ENCODE measurements at places on chromosomes 2 and 18.

DNA sequence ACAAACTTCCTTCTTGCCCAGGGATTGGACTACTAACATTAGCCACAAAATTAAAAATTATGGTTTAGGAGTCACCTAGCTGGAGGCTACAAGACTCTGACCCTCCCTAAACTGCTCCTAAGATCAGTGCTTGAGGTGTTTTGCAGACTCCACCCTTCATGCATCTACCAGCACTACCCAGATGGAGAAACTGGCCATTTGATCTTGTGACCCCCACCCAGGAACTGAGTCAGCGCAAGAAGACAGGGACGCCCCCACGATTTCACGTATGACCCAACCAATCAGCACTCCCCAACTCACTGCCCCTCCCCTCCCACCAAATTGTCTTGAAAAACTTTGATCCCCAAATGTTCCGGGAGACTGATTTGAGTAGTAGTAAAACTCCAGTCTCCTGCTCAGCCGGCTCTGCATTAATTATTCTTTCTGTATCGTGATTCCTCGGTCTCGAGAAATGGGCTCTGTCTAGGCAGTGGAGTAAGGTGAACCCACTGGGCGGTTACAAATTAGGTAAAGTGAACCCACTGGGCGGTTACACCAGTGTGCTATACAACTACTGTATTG lies 40.1 kb upstream of the CCDC88A start:
- DNase-seq = no peak

DNA sequence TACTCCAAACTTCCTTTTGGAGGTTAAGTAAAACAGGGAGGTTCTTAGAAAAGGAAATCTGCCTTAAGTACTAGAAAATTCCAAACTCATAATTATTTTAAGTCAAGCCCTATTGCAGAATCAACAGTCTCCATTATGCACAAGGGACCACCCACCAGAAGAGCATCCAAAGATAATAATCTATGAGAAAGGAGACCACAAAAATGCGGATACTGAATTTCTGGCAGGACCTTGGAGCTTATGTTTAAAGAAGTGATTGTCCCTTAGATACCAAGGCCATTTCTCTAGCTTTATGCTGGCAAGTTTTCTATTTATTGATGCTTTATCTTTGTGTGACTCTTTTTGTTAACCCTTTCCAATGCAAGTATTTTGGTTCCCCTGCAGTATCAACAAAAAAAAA lies 404.0 kb upstream of the MMADHC start:
- DNase-seq = no peak

GRCh38 chr2:46837704-46838103 lies 77.9 kb downstream of the MCFD2 start:
- no peak for DNase-seq

- no peak for DNase-seq
These were observed 17.7 kb upstream of the ATP6V1B1 start for GRCh38 chr2:70918016-70918415.

- no peak for DNase-seq
These were observed 492.5 kb downstream of the NR4A2 start for GRCh38 chr2:155839991-155840390.

GRCh38 chr18:13558124-13558523 lies 168.2 kb downstream of the FAM210A start:
- peak; percentile 63 for DNase-seq

- DNase-seq = no peak
These were observed 199.7 kb downstream of the TNS1 start for GRCh38 chr2:217802876-217803652.

- no peak for DNase-seq
These were observed 103.4 kb downstream of the ABI2 start for GRCh38 chr2:203431391-203432185.

GRCh38 chr2:178859730-178860129 lies 52.5 kb upstream of the TTN start:
- no peak for DNase-seq

GRCh38 chr18:9867071-9867594 lies 18.6 kb upstream of the TXNDC2 start:
- DNase-seq = no peak

DNA sequence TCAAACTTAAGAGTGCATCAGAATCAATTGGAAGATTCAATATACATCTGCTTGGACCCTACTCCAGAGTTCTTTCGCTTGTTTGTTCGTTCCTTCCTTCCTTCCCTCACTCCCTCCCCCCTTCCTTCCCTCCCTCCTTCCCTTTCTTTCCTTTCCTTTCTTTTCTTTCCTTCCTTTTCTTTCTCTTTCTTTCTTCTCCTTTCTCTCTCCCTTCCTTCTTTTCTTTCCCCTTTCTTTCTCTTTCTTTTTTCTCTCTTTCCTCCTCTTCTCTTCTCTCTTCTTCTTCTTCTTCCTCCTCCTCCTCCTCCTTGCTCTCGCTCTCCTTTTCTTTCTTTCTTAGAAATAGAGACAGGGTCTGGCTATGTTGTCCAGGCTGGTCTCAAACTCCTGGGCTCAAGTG lies 45.9 kb downstream of the MTHFD2 start:
- no peak for DNase-seq

DNA sequence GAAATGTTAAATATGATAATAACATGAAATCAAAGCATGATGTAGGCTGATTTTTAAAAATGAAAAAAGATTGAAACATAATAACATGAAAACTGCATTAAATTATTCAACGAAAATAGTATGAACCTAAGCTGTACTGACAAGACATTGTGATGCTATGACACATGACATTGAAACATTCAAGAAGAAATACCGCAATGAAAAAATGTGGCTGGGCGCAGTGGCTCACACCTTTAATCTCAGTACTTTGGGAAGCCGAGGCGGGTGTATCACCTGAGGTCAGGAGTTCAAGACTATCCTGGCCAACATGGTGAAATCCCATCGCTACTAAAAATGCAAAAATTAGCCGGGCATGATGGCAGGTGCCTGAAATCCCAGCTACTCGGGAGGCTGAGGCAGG lies 14.6 kb downstream of the CXCR1 start:
- DNase-seq = no peak

GRCh38 chr2:55581435-55581834 lies 36.0 kb downstream of the PPP4R3B start:
- no peak for DNase-seq

GRCh38 chr2:46943881-46944798 lies 28.5 kb upstream of the MCFD2 start:
- no peak for DNase-seq

- DNase-seq = no peak
These were observed 6.5 kb downstream of the CNDP1 start for GRCh38 chr18:74540652-74541421.

- no peak for DNase-seq
These were observed at the start of gene CABLES1 for GRCh38 chr18:23134780-23135549. Gene CABLES1 (plus strand): TSS chr18:23135485. CDS start chr18:23135763, 278 bp downstream.

DNA sequence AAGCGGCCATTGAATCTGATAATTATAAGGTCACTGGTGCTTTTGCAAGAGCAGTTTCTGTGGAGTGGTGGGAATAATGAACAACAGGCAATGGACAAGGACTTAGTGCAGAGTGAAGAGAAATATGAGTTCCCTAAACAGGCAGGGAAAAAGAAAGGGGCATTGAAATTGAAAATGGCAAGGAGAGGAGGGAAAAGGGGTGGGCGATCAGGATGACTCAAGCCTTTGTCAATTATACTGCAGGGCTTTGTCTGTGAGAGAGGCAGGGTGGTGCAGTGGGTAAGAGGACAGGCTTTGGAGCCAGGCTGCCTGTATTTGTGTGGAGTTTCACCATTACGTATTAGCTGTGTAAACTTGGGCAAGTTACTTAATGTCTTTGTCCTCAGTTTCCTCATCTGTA lies 29.5 kb upstream of the PAIP2B start:
- DNase-seq = no peak

All from AG20443 (cell line).